ENCODE measurements at places on chromosomes 2 and 18. TPM values are rescaled to one million over a fixed set of nuclear protein-coding genes. Genes with fewer than 3 reads are reported as not detected.

- DNase-seq, result no peak
These were observed 134.7 kb downstream of the TPGS2 start for GRCh38 chr18:36693931-36694620.

GRCh38 chr2:207226671-207227061 is 60.9 kb upstream of the KLF7 start:
- no peak for DNase-seq

DNA sequence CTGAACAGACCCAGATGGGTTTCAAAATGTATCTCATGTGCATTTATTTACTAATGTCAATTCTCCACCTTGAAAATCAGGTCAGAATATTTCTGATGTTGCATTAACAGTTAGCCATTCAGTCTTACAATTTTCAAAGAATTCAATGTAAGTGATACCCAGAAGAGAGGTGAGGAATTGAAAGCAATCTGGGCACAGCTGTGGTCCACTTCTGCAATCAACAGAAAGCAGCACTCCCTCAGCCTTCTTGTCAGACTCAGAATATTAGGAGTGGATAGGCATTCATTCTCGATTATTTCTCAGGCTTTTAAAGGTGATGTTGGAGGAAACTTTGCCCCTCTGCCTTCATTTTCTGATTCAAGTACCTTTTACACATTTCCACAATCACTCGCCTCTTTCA is 15.7 kb downstream of the CCL20 start:
- DNase-seq, result no peak

Gene GALNT1
- total RNA-seq, result 43.9 TPM

Measured in activated T-cell treated with anti-CD3 and anti-CD28 coated beads, Interleukin-2, amount 50 U/mL, for 4 hours (primary cell).